Caki2 (cell line): ENCODE measurements at places on chromosomes 5 and 9. TPM values are rescaled to one million over a fixed set of nuclear protein-coding genes. Genes with fewer than 3 reads are reported as not detected.

The ARHGEF28 gene
- 11.2 and 26.6 TPM in 2 replicates for total RNA-seq

The GAPT gene
- not detected in 2 replicates for total RNA-seq

The GIN1 gene
- total RNA-seq: 1.4 and 4.5 TPM in 2 replicates

The ZFP37 gene
- not detected in 2 replicates for total RNA-seq

The TUSC1 gene
- total RNA-seq: 22.6 and 45.3 TPM in 2 replicates

The PIP5K1B gene
- not detected in 2 replicates for total RNA-seq

The ZNF462 gene
- total RNA-seq: 3.9 and 7.1 TPM in 2 replicates

The DDX46 gene
- total RNA-seq: 8.2 and 8.5 TPM in 2 replicates

The HTR1A gene
- total RNA-seq: not detected in 2 replicates

The AFF4 gene
- 11.5 and 12.7 TPM in 2 replicates for total RNA-seq

The IFNA21 gene
- not detected in 2 replicates for total RNA-seq

The KIF4B gene
- not detected in 2 replicates for total RNA-seq

- DNase-seq: no peak
Observed at GRCh38 chr9:130229759-130230158, 35.8 kb upstream of the HMCN2 start.

- no peak for DNase-seq
Observed at GRCh38 chr5:129137637-129138036, 43.1 kb downstream of the ISOC1 start.

DNA sequence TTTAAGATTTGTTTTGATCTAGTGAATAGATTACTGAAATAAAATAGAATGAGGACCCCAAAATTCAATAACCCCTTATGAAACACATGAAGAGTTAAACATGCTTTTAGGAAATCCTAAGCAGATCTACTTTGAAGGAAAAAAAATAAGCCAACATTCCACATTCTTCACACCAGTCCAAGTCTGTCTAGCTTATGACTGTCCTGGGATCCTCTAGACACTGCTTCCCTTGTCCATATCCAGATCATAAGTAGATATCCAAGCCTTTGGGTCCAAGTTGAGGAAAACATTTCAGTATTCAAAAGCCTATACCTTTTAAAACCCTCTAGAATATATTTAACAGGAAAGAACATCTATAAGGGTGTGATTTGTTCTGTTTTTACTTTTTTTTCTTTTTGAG lies 58.8 kb upstream of the MINAR2 start:
- no peak for DNase-seq

- DNase-seq: no peak
Observed at GRCh38 chr5:170021506-170021905, 41.2 kb upstream of the INSYN2B start.

DNA sequence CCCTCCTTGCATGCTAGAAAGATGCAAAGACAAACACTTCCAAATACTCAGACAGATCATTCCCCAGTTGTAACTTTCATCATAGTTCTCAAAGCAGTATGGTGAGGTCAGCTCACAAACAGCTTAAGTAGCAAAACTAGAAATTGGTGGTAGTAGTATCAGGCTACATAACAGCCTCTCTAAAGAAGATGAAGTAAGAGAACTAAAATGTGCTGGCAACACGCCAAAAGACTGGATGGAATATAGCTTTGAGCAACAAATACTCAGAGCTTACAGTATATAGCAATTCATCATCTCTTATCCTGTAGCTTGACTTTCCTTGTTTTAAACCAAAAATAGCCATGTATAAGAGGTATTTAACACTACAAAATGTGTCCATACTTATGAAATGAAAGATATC lies 7.5 kb downstream of the PFDN1 start:
- peak; percentile 50 for DNase-seq

DNA sequence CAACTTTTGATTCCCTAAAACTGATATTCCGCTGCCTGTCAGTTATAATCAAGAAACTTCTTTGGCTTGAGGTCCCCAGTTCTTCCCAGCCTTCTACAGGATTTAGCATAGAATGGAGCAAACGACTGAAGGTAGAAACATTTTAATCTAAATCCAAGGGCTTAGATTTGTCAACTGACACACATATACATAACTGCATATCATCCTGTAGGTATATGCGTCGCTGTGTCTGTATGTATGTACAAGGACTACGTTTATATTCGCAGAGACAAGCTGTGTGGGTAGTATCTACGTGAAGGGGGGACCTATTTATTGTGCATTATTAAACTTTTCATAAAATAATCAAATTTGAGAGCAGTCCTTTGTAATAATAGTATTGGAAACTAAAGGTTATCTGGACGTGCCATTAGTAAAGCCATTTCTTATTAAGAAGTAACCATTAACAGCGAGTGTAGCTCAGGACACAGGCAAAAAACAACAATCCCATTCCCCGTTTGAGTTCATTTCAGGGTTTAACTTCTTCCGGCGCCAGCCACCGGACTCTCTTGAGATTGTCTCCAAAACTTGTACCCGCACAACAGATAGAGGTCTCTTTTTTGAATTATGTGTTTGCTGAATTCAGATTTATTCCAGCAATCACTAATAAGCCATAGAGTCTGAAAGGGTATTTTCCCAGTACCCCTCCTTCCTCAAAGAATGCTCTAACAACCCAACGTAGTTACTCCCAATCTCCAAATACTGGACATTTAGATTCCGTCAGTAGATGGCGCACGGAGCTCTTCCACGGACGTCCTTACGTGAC lies 2.1 kb upstream of the MLLT3 start:
- peak; percentile 59 for DNase-seq

DNA sequence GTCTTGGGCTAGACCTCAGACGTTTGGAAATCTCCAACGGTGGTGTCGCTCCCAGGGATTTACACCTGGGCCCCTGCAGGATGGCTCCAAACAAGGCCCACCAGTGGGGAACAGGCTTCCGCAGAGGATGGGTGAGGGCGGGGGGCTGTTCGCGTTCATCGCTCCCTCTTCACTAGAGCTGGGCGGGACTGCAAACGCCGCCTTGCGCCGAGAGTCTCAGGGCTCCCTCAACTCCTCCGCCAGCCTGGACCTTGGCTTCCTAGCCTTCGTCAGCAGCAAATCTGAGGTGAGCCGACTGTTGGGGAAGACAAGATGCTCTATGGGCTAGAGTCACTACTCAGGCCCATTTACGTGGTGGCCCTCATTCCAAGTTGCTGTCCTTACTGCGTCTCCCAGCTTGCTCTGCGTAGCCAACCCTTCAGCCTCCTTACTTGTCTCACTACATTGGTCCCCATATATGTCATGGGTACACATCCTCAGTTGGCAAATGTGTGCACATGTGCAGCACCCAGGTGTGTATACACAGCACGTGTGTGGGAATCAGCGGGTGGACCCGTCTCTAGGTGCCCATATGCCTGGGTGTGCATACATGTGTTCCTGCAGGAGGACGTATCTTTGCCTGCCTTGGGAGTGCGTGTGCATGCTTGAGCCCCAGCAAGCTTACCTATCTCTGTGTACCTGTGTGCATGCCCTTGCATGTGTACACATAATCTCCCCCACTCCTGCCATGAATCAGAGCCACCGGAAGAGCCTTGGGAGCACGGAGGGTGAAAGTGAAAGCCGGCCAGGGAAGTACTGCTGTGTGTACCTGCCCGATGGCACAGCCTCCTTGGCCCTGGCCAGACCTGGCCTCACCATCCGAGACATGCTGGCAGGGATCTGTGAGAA lies 10.5 kb downstream of the RGS14 start:
- no peak for DNase-seq

GRCh38 chr5:79745255-79745654 lies 55.6 kb downstream of the CMYA5 start:
- DNase-seq: no peak

- no peak for DNase-seq
Observed at GRCh38 chr9:73611032-73611431, 459.4 kb downstream of the ANXA1 start.

- DNase-seq: no peak
Observed at GRCh38 chr9:114016101-114016500, 62.0 kb downstream of the AMBP start.

DNA sequence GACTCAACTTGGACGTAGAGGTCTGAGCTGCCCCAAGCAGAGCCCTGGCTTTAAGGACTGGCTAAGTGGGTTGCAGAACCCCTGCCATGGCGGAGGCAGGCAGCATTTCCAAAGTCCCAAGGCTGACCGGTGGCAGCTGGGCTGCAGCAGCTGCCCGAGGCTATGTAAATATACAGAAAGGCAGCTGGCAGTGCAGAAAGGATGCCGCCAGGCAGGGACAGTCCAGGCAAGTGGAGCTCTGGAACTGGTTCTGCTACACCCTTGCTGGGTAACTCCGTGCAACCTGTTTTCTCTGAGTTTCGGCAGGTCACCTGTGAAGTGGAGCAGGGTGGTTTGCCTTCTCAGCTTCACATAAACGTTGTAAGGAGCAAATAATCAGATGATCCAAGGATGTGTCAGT lies 46.0 kb downstream of the SHB start:
- DNase-seq: no peak

DNA sequence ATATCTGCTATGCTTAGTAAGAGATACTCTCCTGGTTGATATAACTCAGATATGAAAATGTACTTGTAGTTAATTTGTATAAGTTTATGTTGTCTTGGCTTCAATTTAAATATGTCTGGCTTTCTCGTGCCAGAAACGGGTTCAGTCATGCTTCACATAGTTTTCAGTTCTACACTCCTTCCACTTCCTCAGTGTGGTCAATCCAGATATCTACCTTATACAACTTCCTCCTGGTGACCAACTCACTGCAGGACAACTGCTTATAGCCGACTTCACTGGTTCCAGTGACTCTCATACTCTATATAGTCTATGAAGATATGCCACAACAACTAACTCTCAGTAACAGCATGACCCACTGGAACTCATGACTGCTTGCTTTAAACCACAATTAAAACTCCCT lies 690.4 kb downstream of the SLCO4C1 start:
- DNase-seq: no peak

DNA sequence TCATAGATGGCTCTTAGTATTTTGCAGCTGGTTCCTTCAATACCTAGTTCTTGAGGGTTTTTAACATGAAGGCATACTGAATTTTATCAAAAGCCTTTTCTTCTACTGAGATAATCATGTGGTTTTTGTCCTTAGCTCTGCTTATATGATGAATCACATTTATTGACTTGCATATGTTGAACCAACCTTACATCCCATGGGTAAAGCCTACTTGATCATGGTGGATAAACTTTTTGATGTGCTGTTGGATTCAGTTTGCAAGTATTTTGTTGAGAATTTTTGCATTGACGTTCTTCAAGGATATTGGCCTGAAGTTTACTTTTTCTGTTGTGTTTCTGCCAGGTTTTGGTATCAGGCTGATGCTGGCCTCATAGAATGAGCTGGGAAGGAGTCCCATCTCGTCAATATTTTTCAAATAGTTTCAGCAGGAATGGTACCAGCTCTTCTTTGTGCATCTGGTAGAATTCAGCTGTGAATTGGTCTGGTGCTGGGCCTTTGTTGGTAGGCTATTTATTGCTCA lies 49.7 kb downstream of the YIPF5 start:
- DNase-seq: no peak

- no peak for DNase-seq
Observed at GRCh38 chr9:2603621-2604020, 18.0 kb upstream of the VLDLR start.

- no peak for DNase-seq
Observed at GRCh38 chr5:148491793-148492184, 108.0 kb downstream of the FBXO38 start.

GRCh38 chr9:16136961-16137360 lies 584.1 kb downstream of the CCDC171 start:
- DNase-seq: no peak

- DNase-seq: no peak
Observed at GRCh38 chr5:76737846-76738245, 21.9 kb downstream of the F2R start.

GRCh38 chr5:117763271-117763670 lies 1188.6 kb upstream of the SEMA6A start:
- DNase-seq: no peak

- peak; percentile 41 for DNase-seq
Observed at GRCh38 chr5:149227168-149227826, 44.4 kb upstream of the AFAP1L1 start.

GRCh38 chr5:71932655-71933338 lies 174.5 kb upstream of the MAP1B start:
- DNase-seq: peak; percentile 100
